ENCODE measurements at places on chromosomes 3 and 15.

DNA sequence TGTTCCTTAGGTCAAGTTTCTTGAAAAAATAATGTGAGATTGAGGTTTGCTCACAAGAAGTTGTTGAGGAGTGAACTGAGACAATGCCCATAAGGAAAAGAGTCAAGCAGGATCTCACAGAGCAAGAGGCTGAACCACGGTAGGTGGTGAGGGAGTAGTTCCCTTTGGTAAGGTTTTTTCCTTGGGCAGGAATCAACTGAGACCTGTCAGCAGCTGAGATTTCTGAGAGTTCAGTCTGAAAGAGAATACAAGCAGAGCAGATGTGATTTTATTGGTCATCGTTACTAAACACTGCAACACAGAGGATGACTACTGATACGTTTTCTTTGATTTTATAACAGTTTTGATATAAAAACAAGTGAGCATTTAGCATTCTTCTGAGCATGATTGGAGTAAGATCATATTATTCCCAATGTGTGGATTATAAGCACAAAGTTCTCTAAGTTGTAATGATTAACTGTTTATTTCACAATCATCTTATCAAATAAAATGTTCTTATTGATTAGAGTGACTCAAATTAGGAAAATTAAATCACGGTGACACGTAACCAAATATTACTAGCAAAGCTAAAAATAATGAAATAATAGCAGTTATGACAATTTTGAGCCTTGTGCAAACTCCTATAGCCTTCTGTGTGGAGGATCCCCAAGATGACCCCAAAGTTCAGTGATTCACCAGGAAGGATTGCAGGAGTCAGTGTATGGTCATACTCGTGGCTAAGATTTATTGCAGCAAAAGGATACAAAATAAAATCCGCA is 346.2 kb upstream of the ZNF717 start:
- DNase-seq: no peak

- DNase-seq: no peak
Measured at GRCh38 chr15:88012233-88012632, 244.3 kb downstream of the NTRK3 start.

- no peak for DNase-seq
Measured at GRCh38 chr15:58523634-58524033, 91.8 kb downstream of the LIPC start.

DNA sequence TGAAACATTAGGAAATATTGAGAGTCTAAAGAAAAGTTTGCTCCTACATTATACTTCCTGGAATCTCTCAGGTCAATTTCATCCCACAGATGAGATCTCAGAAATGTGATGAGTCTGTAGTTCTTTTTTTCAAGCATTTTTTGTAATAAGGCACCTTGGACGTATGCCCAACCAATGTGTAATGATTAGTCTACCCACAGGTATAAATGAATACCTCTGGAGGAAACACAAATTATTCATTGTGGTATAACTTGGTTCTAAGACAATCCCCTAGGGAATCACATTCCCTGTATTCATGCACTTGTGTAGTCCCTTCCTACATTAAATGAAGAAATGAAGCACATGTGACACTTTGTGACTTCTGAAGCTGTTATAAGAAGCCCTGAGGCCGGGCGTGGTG is 596.2 kb upstream of the UBE2E2 start:
- no peak for DNase-seq

GRCh38 chr3:98814817-98815420 is 51.8 kb downstream of the ST3GAL6 start:
- DNase-seq: no peak

DNA sequence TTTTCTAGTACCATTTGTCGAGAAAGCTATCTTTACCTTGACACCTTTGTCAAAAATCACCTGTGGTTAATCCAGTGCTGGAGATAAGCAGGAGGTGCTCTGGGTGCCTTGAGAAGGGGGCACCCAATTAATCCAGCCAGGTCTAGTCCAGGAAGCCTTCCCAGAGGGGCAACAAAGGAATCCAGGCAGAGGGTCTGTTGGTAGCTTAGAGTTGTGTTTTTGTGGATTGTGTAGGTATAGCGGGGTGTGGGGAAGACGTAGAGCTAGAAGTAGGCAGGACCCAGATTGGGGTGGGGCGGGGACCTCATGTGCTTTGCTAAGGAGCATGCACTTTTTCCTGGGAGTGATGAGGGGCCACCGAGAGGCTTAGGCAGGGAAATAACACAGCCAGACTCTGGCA is 6.0 kb upstream of the PIGZ start:
- DNase-seq: no peak

DNA sequence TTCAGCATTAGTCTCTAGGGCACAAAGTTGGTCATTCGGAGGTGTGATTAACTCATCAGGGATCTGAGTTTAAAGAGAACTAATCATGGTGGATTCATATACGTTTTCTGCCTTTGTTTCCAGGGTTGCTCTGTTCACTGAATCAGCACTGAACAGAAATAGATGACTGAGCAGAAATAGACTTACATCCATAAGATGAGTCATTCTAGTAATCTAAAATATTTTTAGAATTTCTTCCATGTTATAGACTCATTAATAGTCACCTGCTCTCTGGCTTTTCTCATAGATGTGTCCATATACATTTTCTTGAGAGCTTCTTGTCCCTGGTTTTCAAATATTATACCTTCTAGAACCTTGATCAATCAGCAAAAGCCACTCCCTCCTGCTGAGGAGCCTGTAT is 837.6 kb upstream of the DPPA4 start:
- no peak for DNase-seq

DNA sequence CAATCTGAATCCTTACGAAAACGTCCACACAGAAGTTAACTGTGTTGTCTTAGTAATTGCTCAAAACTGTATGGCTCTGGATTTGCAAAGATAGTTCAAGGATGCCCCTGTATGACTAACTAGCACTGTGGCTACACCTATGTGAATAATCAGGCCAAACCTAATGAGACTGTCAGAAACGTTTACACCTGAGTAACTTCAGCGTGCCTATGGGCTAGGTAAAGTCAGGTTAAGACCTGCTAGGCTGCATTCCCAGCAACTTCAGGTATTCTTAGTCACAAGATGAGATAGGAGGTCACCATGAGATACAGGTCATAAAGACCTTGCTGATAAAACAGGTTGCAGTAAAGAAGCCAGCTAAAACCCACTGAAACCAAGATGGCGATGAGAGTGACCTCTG is 87.8 kb upstream of the PLXND1 start:
- no peak for DNase-seq

DNA sequence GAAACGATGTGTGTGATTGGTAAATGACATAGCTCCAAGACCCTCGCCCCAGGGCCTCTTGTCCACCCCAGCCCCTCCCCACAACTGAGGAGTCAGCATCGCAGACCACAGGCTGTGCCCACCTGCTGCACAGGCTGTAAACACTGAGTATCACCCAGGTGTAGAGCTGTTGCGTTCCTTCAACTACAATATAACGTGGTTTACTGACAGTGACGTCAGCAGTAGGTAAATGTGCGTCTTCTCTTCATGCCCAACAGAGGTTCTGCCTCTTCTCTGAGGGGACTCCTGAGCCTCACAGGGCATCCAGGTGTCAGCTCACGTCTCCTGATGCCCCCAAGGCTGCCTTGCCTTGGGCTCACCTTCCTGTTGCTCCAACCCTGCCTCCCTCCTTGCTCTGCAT is 395.1 kb downstream of the CACNA2D3 start:
- DNase-seq: no peak

GRCh38 chr3:57816471-57817095 is 60.5 kb downstream of the SLMAP start:
- DNase-seq: no peak

DNA sequence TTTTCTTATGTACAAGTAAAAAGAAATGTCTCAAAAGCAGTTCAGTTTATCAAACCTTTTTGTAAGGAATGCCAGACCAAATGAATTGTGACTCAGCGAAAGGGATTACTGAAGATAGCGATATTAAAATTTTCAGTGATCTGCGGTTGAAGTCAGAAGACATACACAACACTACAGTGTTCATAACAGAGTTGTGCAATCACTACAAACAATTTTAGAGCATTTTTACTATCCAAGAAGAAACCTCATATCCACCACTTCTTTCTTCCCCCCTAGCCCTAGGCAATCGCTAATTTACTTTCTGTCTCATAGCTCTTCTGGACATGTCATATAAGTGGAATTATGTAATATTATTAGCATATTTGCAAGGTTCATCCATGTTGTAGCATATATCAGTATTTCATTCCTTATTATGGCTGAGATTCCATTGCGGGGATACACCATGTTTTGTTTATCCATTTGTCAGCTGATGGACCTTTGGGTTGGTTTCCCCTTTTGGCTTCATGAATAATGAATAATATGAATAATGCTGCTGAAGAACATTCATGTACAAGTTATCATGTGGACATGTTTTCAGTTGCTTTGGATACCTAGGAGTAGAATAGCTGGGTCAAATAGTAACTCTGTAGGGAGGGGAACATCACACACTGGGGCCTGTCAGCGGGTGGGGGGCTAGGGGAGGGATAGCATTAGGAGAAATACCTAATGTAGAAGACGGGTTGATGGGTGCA is 23.6 kb upstream of the ALPK3 start:
- no peak for DNase-seq

DNA sequence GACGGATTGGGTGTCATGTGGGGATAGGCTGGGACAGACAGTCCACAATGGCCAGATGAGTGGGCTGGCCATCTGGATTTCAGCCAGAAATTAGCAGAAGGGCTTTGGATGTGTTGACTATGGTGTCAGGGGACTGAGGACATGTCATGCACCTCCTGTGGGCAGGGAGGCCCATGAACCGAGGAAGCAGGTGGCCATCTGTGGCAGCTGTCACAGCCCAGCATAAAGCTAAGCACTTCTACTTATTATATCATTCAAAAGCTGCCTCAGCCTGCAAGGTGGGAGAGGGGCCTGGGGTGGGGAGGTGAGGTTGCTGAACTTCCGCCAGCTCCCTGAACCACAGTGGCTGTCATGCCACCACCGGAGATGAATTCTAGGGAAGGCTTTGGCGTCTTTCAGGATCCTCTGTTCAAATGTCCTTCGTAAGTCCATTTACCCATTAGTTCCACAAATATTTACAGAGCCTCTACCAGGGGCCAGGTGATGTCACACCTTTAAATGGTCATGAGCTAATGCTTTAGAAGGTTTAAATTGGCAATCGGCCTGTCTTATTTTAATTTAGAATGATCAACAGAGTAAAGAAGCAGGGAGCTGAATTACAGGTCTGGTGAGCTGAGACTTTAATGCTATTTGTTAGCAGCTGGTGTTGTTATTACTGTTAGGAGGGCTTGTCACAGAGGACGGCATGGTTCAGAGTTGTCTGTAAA is 23.6 kb upstream of the CAV3 start:
- no peak for DNase-seq

- DNase-seq: peak; percentile 78
Measured at GRCh38 chr3:195909644-195910498, 1.5 kb upstream of the TNK2 start.

DNA sequence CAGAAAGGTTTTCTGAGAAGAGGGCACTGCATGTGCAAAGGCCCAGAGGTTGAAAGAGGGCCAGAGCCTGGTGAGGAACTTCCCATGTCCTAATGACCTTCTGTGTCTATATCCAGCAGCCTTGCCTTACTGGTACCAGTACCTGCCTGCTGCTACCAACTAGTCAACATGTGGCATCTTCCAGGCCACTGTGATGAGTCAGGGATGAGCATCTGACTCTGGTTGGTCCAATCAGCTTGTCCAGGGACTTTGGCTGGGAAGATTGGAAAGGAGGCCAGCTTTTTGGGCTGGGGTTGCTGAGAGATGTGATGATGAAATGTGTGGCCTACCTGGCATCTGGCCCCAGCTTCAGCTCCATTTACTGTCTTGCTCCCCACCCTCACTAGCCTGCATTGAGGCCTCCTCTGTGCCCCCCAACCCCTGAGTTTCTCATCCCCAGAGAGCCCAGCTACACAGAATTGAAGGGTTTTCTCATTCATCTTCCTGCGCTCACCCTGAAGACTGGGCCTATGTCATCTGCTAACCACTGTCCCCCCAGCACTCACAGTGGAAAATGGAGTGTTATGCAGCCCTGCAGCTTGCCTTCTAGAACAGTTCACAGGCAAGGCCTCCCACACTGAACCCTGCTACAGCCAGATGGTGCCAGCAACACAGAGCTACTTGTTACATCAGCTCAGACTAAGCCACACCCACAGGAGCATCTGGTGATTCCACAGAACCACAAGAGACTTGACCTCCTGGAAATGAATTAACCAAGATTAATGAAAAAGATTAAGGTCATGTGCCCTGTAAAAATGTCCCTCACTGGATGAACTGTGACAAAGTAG is 1.3 kb upstream of the TWF2 start:
- DNase-seq: no peak

Data from activated CD8-positive, alpha-beta memory T cell treated with anti-CD3 and anti-CD28 coated beads for 4 hours (primary cell).